ENCODE measurements at places on chromosomes 4 and X.

- no peak for DNase-seq
Measured at GRCh38 chr4:114005569-114006442, 26.4 kb upstream of the ARSJ start.

- DNase-seq = no peak
Measured at GRCh38 chrX:118074196-118074595, 42.4 kb downstream of the KLHL13 start.

DNA sequence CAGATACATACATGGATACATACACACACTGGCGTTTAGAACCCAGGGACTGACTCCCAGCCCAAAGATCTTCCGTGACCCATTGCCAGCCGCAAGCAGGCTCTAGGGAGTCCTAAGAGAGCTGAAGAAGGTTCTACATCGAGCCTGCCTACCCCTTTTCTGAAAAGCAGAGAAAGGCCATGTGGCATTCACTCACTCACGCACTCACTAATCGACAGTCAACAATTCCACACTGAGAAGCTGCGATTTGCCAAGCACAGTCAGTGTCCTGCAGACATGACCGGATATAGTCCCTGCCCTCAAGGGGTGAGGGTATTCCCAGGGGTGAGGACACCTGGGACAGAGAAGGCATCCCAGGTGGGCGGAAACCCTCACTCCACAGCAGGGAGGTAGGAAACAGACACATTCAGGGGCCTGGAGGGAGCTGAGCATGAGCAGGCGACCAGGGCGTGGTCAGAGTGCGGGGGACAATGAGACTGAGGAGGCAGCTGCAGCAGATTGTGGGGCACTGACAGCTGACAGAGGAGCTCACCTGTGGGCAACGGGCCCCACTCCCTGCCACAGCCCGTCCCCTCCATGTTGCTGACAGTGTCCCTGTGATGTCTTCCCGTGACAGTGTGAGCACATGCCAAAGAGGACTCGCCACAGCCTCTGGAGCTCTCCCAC is 13.2 kb upstream of the MAN2B2 start:
- DNase-seq = no peak

- no peak for DNase-seq
Measured at GRCh38 chr4:2771264-2771663, 15.1 kb upstream of the TNIP2 start.

DNA sequence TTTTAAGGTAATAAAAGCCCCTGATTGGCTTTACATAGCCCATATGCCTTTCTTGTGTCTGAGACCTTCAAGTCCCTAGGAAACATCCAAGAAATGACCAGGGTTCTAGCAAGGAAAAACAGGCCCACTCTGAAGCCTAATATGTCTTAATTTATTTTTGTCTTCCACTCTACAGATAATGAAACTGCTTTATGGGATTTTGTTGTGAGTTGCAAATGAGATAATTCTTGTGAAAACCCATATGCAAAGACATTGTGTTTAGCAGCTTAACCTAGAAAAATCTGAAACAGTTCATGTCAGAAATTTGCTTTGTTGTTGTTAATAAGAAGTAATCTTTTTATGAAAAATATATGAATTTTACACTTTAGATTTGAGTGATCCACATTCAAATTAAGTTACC is 190.7 kb upstream of the BMP3 start:
- no peak for DNase-seq

DNA sequence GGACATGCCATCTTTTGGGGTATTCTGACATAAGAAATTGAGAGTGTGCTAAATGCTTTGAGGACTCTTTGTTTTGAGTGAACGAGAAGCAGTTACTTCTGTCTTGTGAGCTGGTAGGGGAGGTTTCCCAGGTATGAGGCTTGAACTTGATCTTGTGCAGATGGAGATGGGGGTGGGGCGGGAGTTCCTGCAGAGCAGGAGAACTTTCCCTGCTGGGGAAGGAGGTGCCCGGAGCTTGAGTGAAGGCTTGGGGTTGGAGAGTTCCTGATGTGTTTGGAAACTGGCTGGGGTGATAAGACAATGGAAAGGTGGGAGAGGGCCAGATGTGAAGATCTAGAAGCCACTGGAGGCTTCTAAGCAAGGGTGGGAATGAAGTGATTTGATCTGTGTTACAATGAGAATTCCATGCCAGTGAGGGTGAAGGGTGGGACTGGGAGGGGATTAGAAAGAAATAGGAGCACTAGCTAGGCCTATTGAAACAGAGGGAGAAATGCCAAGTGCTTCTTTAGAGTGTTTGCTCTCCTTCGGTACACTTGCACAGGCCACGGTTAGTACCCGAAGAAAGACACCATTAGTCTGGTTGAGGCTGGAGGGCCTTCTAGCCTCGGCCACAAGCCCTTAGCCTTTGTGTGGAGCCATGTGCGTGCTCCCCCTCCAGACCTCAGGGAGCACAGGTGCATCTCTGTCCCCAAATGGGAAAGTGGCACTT is 103.5 kb upstream of the STOX2 start:
- no peak for DNase-seq

GRCh38 chr4:3873408-3874027 is 107.3 kb downstream of the ADRA2C start:
- no peak for DNase-seq

DNA sequence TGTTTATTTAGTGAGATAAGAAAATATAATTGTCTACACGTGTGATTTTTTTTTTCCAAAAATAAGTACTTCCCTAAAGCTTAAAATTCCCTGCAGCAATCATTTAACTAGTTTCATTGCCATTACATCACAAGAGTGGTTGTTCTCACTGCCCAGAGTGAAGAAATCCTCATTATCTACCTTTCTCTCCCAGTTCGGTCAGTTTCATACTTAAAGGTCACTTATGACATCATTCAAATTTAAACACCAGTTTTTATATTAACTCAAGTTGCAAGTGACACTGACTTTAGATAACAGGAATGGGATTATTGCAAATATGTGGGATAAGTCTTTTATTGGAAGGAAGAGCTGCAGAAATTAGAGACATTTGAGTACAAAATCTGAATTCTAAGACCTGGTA is 1699.8 kb upstream of the IGFBP7 start:
- no peak for DNase-seq

DNA sequence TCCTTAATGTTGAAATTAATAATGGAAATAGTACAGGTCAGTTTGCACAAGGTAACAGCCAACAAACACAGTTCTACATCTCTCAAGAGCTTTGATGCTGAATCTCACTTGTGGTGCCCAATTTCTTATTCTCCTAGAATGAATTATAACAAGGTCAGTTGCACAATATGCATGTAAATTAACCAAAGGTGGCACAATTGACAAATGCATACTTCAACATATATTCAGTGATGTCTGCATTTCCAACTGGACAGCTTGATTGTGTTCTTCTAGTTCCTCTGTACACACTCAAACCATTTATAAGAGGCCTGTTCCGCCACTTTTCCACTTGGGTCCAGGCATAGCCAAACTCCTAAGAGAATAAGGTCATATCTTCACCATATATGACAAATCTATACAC is 210.3 kb upstream of the EPHA5 start:
- no peak for DNase-seq

- no peak for DNase-seq
Measured at GRCh38 chr4:41028392-41029076, 185.8 kb downstream of the APBB2 start.

DNA sequence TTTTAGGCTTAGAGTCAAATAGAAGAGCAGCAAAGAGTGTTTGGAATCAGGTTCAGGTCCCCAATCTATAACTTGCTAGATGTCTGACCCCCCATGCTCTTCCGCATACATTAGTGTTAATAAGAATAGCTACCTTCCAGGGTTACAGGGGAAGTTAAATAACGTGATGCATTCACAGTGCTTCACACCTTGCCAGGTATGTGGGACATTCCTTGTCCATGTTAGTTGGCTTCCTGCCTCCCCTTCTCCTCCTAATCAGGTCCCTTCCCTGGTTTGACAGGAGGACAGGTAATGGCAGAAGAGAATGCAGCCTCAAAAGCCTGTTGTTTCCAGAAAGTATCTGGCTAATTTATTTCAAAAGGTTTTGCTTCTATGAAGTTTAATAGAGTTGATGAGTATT is 248.7 kb downstream of the MID1IP1 start:
- no peak for DNase-seq

DNA sequence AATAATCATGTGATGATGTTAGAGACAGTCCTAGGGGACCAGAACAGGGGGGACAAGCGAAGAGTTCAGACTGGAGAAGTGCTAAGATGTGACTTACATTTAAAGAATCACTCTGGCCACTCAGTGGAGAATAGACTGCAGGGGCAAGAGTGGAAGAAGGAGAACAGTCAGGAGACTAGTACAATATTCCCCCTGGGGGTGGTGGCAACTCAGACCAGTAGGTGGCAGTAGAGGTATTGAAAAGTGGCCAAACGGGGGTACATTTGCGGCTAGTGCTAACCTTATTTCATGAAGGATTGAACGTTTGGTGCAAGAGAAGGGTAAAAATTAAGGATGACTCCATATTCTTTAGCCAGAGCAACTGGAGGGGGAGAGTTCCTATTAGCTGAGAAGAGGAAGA is 2.7 kb upstream of the BMX start:
- peak; percentile 3 for DNase-seq

DNA sequence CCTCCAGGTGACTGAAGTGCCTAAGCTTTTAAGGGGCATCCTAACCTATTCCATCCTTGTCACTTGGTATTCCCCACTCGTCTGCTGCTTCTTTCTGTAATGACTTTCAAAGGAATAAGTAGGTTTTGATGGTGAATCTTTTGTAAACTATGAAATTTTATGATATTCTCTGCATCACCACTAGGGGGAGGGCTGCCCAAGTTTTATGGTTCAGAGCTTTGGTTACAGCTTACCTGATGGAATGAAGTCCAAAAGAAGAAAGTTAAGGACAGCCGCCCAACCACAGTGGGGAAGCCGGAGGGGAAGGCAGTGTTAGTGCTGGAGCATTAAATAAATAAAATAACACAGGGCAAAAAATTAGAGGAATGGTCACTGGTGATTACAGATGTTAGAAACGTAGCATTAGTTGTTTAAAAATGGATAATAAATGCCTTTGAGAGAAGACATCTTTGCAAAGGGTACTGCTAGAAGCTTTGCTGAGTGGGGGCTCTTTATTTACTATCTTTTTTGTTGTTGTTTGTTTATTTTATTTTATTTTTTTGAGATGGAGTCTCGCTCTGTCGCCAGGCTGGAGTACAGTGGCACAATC is 204.9 kb downstream of the GBA3 start:
- peak; percentile 18 for DNase-seq

DNA sequence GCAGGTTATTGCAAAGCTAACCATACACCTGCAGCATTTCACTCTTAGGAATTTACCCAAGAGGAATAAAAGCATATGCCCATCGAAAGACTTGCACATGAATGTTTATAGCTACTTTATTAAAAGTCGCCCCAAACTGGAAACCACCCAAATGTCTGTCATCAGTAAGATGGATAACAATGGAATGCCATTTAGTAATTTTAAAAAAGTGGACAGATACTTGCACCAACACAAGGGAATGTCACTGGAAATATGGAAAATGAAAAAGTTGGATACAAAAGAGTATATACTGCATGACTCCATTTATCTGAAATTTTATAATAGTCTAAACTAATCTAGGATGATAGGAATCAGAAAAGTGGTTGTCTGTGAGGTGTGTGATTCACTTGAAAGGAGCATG is 12.9 kb downstream of the GK start:
- DNase-seq = no peak

DNA sequence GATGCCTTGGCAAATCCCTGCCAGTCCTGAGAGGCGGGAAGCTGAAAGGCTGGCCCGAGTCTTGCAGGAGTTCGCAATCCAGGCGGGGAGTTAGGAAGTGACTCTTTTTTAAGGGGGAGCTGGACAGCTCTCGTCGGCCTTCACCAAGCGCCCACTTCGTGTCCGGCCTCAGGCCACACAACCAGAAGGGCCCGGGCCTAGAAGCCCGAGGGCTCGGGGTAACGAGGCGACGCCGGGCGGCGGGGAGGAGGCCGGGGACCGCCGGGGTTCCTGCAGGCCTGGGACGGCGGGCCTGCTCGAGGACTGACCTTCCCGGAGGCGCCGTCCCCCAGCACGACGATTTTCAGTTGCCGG is 395 bp downstream of the RAB28 start:
- no peak for DNase-seq

GRCh38 chrX:119880076-119880475 is 8.4 kb downstream of the NDUFA1 start:
- no peak for DNase-seq

GRCh38 chr4:53273726-53274125 is 92.1 kb downstream of the SCFD2 start:
- no peak for DNase-seq

- no peak for DNase-seq
Measured at GRCh38 chr4:57763070-57763469, 652.9 kb upstream of the IGFBP7 start.

DNA sequence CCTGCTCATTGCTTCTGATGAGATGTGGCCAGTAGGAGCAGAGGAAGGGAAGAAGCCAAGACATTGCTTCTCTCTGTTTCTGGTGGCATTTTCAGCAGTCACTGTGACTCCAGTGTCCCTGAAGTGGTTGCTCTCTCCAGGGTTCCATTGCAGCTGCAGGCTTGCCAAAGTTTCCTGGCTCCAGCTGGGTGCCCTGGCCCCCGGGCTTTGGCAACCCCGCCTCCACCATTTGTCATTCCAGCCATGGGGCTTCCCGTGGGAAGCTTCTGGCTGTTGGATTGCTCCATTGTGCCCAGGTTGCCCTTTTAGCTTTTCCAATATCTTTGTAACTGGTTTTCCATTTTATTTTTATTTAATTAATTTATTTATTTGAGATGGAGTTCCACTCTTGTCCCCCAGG is 12.7 kb downstream of the FGFBP1 start:
- DNase-seq = no peak

DNA sequence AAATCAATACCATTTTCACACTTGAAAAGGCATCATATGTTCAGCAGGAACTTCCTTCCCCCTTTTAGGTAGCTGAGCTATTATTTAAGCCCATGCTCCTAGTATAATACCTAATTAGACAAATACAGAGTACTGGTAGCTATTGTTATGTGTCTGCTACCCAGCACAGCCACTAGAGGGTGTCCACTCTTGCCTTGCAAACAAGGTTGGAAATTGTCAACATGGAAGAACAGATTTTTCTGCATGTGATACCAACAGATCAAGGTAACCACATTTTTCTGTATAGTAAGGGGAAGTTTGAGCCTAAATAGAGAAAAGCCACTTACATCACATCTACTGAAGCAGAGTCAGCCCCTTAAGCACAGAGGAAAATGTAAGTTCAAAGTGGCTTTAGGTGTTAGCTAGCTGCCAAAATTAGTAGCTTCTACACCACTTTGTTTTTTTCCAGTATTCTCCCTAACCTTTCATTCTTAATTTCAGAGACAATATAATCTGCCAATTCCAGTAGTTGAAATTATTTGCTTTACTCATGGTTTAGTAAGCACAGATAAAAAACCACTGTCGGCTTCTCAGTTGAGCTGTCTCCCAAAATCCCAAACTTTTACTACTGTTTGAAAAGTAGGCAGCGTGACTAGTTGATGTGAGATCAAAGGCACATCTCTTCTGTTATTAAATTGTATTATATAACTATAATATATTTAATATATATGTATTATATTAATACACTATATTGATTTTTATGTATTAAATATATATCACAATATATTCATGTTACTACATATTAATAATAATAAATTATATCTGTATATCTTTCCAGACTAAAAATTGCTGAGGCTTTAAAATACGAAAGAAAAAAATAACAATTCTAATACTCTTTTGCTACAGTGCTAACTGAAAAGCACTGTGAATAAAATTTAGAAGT is 38.2 kb downstream of the EDNRA start:
- no peak for DNase-seq

GRCh38 chrX:53587795-53588420 is 98.6 kb downstream of the HUWE1 start:
- no peak for DNase-seq
